IMR-90 (cell line): ENCODE measurements at places on chromosomes 1 and 21. TPM values are rescaled to one million over a fixed set of nuclear protein-coding genes. Genes with fewer than 3 reads are reported as not detected.

DNA sequence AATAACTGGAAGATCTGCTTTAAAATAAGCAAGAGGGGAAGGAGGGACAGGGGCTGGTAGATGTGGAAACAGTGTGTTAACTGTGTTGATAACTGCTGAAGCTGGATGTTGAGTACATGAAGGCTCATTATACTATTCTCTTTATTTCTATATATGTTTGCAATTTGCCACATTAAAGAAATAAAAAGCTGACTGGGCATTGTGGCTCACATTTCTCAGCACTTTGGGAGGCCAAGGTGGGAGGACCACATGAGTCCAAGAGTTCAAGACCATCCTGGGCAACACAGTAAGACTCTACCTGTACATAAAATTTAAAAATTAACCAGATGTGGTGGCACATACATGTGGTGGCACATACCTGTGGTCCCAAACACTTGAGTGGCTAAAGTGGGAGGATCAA lies 6.7 kb downstream of the ASH1L start:
- no peak for DNase-seq

DNA sequence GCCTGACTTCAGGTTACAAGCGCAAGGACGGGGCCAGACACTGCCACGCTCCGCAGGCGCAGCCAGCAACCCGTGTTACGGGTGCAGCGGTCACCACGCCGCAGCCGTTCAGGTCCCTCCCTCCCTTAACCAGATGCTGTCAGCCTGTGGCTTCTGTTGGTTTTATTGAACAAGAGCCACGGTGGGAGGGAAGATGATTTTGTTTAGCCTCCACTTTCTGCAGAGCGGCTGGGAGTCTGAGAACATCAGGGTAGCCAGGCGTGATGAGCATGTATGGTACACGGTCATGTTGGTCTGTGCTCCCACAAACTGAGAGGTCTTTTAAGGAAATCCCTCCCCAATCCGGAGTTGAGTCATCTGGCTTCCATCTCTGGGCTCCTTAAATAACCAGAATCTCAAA lies 18.5 kb upstream of the ADARB1 start:
- peak; percentile 47 for DNase-seq

GRCh38 chr1:29983321-29983720 lies 740.1 kb downstream of the MATN1 start:
- no peak for DNase-seq

PPM1J gene
- 1.4 and 1.8 TPM in 2 replicates for total RNA-seq

TTC39A gene
- 0.28 and 0.72 TPM in 2 replicates for total RNA-seq

TMEM51 gene
- 2.7 and 3.6 TPM in 2 replicates for total RNA-seq
